AG09309 (cell line): ENCODE measurements at places on chromosomes 3 and 15.
A peak's percentile ranks its signal among the peaks of the same experiment; 100 is the strongest.

DNA sequence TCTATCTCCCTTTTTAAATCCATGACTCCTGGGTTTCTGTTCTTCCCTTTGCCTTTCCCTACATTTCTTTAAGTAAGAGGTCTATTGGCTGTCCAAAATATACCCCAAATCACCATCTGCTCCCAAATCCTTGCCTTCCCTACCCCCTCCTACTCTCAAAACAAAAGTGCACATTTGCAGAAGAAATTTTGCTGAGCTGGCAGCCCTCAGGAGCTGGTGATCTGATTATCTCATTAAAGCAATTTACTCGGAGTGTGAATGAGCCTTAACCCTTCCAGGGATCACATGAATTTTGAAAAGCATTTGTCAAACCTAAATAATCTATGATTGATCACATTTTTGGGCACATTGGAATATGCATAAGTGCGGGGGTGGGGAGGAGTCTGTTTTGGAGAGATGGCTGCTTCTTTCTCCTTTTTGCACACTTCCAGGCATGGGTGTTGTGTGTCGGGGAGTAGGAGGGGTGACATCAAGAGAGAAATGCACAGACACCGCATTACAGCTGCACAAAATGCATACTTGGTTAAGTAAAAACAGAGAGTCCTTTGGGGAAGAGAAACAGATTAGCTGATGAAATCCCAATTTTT is 892.6 kb downstream of the TUSC7 start:
- no peak for DNase-seq

GRCh38 chr3:72177075-72178050 is 392.4 kb upstream of the PROK2 start:
- DNase-seq = no peak

DNA sequence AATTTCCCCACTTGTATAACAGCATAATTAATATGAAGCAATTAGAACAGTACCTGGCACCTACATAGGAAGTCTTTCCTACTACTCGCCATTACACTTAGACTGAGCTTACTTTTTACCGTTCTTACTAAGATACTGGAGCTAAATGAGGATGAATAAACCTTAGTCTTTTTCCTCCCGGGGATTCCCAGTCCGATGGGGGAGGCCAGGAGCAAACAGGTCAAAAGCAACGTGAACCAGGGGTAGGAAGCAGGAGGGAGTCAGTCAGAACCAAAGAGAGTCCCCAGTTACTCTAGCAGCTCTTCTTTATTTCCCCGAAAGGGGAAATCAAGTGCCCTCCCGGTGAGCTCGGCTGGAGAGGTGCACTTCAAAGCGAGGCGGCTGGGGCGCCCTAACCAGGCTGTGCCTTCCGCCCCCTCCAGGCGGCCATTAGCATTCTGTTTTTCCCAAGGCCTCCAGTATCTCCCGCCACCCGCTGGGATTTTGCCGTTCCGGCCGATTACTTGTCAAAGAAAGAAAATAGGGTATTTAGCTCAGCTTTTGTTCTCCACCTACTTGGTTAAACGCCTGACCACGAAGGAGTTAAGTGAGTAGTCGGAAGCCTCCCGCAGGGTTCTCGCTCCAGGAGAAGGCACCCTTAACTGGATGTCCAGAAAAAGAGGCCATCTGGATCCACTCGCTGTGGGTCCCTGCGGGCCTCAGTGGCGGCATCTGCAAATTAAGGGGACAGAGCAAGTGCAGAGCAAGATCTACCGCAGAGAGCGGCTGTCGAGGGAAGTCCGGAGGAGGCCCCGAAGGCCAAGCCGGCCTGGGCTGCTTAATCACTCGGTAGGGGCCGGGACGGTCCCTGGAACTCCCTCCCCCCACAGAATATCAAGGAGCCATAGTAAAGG is 6.3 kb upstream of the EOMES start:
- no peak for DNase-seq

DNA sequence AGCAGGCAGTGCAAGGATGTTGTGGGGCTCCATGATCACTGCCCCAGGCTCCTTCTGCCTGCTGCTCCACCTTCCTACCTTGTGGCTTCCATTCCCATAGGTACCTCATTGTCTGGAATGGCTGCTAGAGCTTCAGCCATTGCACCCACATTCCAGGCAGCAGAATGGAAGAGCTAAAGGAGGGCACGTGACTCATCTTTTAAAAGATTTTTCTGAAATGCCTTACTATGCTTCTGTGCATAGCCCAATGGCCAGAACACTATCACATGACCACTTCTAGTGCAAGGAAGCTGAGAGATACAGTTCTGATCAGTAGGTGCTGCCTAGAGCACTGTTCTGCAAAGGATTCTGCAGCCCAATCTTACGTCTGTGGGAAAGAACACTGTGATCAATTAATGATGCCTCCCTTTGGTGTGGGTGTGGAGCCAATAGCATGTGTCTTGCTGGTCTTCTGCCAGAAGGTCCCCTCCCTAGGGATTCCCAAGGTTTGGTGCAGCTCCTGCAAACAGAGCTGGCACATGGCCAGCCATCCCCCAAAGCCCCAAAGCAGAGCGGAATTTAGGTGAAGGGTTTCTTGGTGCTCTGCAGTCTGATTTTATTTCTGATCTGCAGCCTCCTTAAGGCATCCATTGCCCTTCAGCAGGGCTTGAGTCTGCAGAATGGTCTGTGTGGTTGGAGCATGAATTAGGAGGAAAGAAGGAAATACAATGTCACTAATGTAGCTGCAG is 34.4 kb downstream of the SPSB4 start:
- DNase-seq = no peak

DNA sequence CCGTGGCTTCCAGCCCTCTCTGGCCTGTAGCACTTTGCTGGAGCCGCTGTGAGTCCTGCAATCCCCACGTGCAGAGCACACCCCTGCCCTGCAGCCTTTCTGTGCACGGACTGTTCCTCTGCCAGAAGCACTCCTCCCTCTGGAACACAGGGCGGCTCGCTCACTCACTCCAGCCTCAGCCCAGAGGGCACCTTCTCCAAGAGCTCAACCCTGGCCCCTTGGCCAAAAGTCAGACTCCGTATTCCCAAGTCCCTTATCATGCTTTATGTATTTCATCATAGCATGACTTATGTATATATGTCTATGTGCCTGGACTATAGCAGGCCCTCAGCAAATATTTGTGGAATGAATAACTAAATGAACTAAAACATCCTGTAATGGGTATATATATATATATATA is 63.2 kb downstream of the ASB7 start:
- no peak for DNase-seq

GRCh38 chr3:73353649-73354217 is 271.0 kb downstream of the PDZRN3 start:
- DNase-seq = peak; percentile 4

DNA sequence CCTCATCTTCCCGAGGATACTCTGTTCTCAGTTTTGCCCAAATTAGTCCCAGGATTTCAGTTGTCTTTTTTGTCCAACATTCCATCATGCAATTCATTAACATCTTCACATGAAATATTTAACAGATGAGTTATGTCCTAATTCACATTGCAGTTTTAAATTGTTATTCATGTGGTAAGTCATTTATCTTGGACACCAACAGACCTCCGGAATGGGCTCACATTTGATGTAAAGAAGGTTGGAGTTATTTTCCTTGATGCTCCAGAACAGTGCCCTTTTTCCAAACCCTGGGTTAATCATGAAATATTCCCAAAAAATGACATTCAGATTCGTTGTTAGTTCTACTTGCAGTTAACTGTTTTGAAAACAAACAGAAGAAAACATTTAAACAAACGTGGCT is 32.8 kb upstream of the LRTM1 start:
- DNase-seq = no peak

DNA sequence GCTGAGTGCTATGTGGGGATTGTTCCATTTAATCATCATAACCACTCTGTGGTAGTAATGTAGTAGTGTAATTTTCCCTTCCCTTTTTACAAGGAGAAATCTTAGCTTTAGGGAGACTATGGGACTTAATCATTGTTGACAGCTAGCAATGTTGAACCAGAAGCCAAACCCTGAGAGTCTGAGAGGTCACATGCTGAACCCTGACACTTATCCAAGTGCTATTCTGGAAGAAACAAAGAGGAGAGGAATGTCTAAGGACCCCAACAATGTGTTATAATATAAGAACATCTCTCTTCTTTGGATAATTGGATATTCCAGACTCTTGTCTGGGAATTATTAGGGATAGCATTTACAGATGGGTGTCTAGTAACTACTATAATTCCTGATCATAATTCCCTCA is 58.4 kb downstream of the GAP43 start:
- no peak for DNase-seq

- DNase-seq = no peak
Measured at GRCh38 chr3:120286465-120286864, 1.4 kb upstream of the GPR156 start.

GRCh38 chr3:14508966-14509795 is 31.0 kb downstream of the GRIP2 start:
- no peak for DNase-seq

GRCh38 chr15:76233921-76234320 is 77.3 kb downstream of the ETFA start:
- no peak for DNase-seq

DNA sequence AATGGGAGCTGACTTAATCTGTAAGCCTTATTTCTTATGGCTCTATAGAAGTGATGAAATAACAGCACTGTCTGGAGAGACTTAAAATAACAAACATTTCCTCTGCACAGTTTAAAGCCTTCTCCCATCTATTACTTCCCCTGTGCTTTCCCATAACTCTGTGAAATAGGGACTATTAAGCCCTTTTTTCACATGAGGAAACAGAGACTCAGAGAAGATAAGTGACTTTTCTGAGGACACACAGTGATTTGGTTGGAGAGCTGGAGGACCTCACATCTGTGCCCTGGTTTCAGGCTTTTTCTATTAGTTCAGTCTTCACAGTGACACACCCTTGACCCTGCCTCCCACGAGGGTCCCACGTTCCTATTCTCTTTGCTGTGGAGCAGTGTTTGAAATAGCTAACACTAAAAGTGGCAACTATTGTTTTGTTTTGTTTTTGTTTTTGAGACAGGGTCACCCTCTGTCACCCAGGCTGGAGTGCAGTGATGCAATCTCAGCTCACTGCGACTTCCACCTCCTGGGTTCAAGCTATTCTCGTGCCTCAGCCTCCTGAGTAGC is 82.9 kb downstream of the ST6GAL1 start:
- DNase-seq = no peak

- DNase-seq = no peak
Measured at GRCh38 chr3:112769286-112769978, 77.2 kb downstream of the CD200R1L start.

GRCh38 chr3:188092648-188093047 is 61.3 kb upstream of the LPP start:
- DNase-seq = no peak
